ENCODE measurements at places on chromosomes 2 and 18. TPM values are rescaled to one million over a fixed set of nuclear protein-coding genes. Genes with fewer than 3 reads are reported as not detected.

DNA sequence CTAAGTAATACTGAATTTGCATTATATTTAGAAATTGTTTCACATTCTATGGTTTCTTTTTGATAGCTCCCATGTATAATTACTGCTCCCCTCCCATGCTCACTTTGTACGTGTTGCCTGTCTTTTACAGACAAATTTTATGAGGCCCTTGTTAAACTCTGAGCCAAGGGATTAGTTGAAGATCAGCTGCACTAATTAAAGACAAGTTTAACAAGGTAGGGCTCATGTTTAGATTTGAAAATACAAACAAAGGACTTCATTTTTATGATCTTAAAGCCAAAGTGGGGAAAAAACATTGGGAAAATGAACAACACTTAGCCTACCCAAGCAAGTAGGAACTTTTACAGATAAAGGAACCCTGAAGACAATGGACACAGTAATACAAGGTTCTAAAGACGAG is 46.2 kb downstream of the ARHGAP28 start:
- no peak overlapping the region for H3K27ac ChIP-seq
- no peaks in the 10 kb centered on the region for H3K27me3 ChIP-seq
- no peaks in the 10 kb centered on the region for H3K36me3 ChIP-seq
- DNase-seq = no peak

Gene IL36G
- not detected for polyA plus RNA-seq

Gene CENPA
- 19.5 TPM for polyA plus RNA-seq

Gene DQX1
- 1.6 TPM for polyA plus RNA-seq

- H3K27me3 ChIP-seq = no peaks in the 10 kb centered on the region
- H3K27ac ChIP-seq = no peak overlapping the region
- H3K4me1 ChIP-seq = peaks cover 37% of the 10 kb centered on the region
- H3K36me3 ChIP-seq = no peaks in the 10 kb centered on the region
- no peak overlapping the region for H3K4me3 ChIP-seq
Measured at GRCh38 chr2:47267711-47268086, 112.6 kb upstream of the STPG4 start.

Gene CASP10
- 0.12 TPM for polyA plus RNA-seq

GRCh38 chr2:164568317-164568716 is 53.0 kb downstream of the GRB14 start:
- H3K4me3 ChIP-seq = no peak overlapping the region
- H3K27me3 ChIP-seq = no peaks in the 10 kb centered on the region

DNA sequence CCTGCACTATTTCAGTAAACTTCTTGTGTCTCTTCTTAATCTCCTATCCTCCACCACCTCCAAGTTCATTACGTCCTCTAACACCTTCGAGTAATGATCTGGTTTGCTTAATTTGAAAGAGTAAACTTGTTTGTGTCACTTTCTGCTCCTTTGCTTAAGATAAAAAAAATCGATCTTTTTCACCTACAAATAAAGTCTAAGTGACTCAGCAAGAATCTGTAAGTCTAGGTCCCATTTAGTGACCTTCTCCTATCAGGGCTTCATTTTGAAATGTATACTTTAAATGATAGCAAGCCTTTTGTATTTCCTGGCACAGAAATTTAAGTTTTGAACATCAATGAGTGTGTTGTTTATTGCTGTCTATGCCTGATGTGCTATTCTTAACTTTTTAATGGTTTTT is 260.9 kb upstream of the TFPI start:
- no peak for DNase-seq
- H3K36me3 ChIP-seq = no peaks in the 10 kb centered on the region
- H3K27ac ChIP-seq = no peak overlapping the region

DNA sequence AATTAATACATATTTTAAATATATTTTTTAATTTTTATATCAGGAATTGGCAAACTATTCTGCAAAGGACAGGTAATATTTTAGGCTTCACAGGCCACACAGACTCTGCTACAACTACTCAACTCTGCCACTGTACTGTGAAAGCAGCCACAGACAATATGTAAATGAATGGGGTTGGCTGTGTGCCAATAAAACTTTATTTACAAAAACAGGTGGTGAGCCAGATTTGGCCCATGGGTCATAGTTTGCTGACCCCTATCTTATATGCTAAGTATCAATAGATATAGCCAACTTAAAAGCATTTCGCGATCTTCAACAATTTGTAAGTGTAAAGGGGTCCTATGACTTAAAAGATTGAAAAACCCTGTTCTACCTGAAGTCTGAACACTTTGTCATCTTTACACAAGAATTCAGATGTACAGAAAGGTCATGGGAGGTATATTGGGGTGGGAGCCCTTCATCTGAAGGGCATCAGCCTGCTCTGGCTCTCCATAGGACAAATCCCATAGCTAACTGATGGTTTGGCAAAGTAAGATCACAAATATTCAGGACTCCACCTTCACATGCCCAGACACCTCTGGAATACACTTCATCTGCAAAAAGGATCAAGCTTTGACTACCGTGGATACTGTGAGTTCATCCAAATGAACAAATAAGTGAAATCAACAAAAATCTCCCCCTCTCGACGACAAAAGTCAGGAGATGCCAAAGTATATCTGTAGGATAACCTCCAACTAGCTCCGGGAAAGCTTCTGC is 65.9 kb downstream of the C1D start:
- DNase-seq = no peak
- no peaks in the 10 kb centered on the region for H3K36me3 ChIP-seq
- H3K27me3 ChIP-seq = no peaks in the 10 kb centered on the region
- H3K4me3 ChIP-seq = peak overlapping the region; percentile 13
- peak overlapping the region; percentile 28 for H3K27ac ChIP-seq

DNA sequence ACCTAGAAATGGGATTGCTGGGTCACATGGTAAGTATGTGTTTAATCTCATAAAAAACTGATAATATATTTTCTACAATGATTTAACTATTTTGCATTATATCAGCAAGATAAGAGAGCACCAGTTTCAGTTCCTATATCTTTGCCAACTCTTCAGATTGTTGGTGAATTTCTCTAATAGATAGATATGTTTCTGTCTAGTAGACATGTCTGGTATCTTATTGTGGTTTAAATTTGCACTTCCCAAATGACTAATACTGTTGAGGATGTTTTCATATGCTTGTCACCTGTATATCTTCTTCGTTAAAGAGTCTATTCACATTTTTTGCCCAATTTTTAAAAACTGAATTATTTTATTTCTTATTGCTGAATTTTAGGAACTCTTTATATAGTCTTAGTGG is 113.8 kb upstream of the UXS1 start:
- no peaks in the 10 kb centered on the region for H3K4me1 ChIP-seq
- no peaks in the 10 kb centered on the region for H3K27me3 ChIP-seq
- no peak for DNase-seq
- no peaks in the 10 kb centered on the region for H3K36me3 ChIP-seq

GRCh38 chr2:38266382-38267061 is 110.6 kb downstream of the ATL2 start:
- no peak overlapping the region for H3K27ac ChIP-seq
- H3K36me3 ChIP-seq = no peaks in the 10 kb centered on the region
- no peak for DNase-seq

Gene RNU2-63P
- not detected for polyA plus RNA-seq

Gene LBH
- polyA plus RNA-seq = 22.8 TPM

Gene CDH2
- polyA plus RNA-seq = 186 TPM

Gene GNAL
- 0.08 TPM for polyA plus RNA-seq

GRCh38 chr2:138086576-138086975 is 122.3 kb downstream of the HNMT start:
- H3K27ac ChIP-seq = peak overlapping the region; percentile 81
- H3K4me3 ChIP-seq = no peak overlapping the region
- no peaks in the 10 kb centered on the region for H3K27me3 ChIP-seq
- DNase-seq = no peak
- no peaks in the 10 kb centered on the region for H3K36me3 ChIP-seq
- peaks cover 13% of the 10 kb centered on the region for H3K4me1 ChIP-seq

Gene SCYGR4
- not detected for polyA plus RNA-seq

Gene CASP8
- polyA plus RNA-seq = 15.6 TPM

DNA sequence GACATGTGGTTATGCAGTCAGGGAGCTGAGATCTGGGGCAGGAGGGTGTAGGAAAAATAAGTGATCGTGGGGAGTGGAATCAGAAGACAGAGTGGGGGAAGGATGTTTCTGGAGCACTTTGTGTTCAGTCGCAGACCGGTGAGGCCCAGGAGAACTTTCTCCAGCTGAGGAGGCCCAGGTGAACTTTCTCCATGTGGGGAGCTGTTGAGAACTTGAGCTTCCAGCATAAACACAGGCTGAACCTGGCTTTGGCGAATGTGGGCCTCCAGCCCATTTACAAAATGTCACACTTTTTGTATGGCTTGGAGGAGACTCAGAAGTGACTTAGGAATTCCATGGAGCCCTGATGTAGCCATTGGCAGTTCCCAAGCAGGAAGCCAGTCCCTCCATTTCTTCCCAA is 108.5 kb downstream of the VAPA start:
- DNase-seq = no peak
- no peak overlapping the region for H3K4me3 ChIP-seq
- no peaks in the 10 kb centered on the region for H3K4me1 ChIP-seq
- no peaks in the 10 kb centered on the region for H3K36me3 ChIP-seq
- no peak overlapping the region for H3K27ac ChIP-seq

Gene IL18RAP
- polyA plus RNA-seq = not detected

DNA sequence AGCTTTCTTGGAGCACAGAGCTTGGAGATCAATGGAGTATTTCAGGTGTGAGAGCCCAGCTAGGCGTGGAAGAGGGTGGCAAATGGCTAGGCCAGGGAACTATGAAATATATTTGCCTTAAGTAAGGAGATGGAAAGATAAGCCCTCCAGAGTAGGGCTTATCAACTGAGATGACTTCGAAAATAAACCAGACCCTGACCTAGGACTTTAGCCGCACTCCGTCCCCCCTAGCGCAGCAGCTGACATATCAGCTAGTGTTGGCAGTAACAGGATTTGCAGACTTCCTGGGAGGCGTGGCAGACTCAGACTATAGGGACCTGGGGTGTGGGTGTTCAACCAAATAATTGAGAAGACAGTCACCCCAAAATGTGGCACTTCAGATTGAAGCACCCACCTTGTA is 127.7 kb upstream of the EPAS1 start:
- no peaks in the 10 kb centered on the region for H3K27me3 ChIP-seq
- peaks cover 42% of the 10 kb centered on the region for H3K4me1 ChIP-seq
- DNase-seq = no peak
- H3K4me3 ChIP-seq = no peak overlapping the region
- H3K36me3 ChIP-seq = peaks cover 3% of the 10 kb centered on the region
- peak overlapping the region; percentile 25 for H3K27ac ChIP-seq

Gene CDCA7
- 19.1 TPM for polyA plus RNA-seq

DNA sequence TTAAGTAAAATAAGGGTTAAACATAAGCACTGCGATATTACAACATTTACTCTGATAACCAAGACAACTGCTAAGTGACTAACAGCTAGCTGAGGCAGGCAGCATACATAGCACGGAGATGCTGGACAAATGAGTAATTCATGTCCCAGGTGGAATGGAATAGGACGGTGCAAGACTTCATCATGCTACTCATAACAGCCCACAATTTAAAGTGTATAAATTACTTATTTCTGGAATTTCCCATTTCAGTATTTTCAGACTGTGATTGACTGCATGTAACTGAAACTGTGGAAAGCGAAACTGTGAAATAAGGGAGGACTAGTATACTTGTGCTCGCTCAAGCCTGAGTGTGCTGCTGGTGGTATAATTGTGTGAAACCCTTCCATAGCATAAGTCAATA is 12.9 kb downstream of the IER3IP1 start:
- DNase-seq = no peak
- H3K4me3 ChIP-seq = no peak overlapping the region
- peaks cover 6% of the 10 kb centered on the region for H3K36me3 ChIP-seq
- H3K27me3 ChIP-seq = no peaks in the 10 kb centered on the region

Gene CPLX4
- not detected for polyA plus RNA-seq

DNA sequence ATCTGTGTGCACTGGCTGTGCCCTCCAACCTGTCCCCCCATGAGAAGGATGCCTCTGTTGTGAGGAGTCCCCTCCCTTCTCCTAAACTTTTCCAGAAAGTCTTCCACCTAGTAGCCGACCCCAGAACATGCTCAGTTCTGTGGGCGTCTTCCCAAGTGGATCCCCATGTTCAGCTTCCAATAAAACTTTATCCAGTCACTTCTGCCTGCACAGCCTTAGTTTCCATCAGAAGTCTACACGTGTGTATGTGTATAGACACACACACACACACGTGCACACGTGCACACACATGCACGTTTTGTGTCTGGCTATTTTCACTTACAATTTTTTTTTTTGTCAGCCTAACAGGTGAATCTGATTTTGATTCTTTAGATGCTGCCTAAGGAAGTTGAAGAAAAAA is 115.1 kb downstream of the RTP5 start:
- no peak overlapping the region for H3K27ac ChIP-seq
- H3K4me1 ChIP-seq = no peaks in the 10 kb centered on the region
- H3K36me3 ChIP-seq = no peaks in the 10 kb centered on the region

Gene CAMKMT
- 6.2 TPM for polyA plus RNA-seq

GRCh38 chr2:33498291-33498956 is 22.0 kb downstream of the RASGRP3 start:
- no peak overlapping the region for H3K27ac ChIP-seq
- H3K27me3 ChIP-seq = no peaks in the 10 kb centered on the region
- H3K4me1 ChIP-seq = no peaks in the 10 kb centered on the region
- no peak for DNase-seq

Gene IL36RN
- polyA plus RNA-seq = not detected

GRCh38 chr2:177574356-177574755 is 181.8 kb downstream of the AGPS start:
- H3K36me3 ChIP-seq = no peaks in the 10 kb centered on the region
- H3K27me3 ChIP-seq = no peaks in the 10 kb centered on the region
- no peak overlapping the region for H3K27ac ChIP-seq
- H3K4me1 ChIP-seq = peaks cover 3% of the 10 kb centered on the region

GRCh38 chr2:60794271-60794863 is 38.3 kb downstream of the PAPOLG start:
- no peaks in the 10 kb centered on the region for H3K4me1 ChIP-seq
- H3K27ac ChIP-seq = no peak overlapping the region
- peaks cover 55% of the 10 kb centered on the region for H3K36me3 ChIP-seq
- DNase-seq = peak; percentile 48

- H3K36me3 ChIP-seq = peaks cover 10% of the 10 kb centered on the region
- H3K4me1 ChIP-seq = no peaks in the 10 kb centered on the region
- no peak overlapping the region for H3K27ac ChIP-seq
- no peaks in the 10 kb centered on the region for H3K27me3 ChIP-seq
- no peak overlapping the region for H3K4me3 ChIP-seq
- DNase-seq = no peak
Measured at GRCh38 chr2:15334644-15335326, 226.3 kb downstream of the NBAS start.

GRCh38 chr2:191653667-191654391 is 24.1 kb upstream of the NABP1 start:
- DNase-seq = no peak
- H3K27me3 ChIP-seq = no peaks in the 10 kb centered on the region
- no peaks in the 10 kb centered on the region for H3K4me1 ChIP-seq
- H3K36me3 ChIP-seq = no peaks in the 10 kb centered on the region

All from SK-N-SH (cell line).